Activated naive CD4-positive, alpha-beta T cell treated with anti-CD3 and anti-CD28 coated beads for 36 hours (primary cell): ENCODE measurements at places on chromosomes 7 and 10. TPM values are rescaled to one million over a fixed set of nuclear protein-coding genes. Genes with fewer than 3 reads are reported as not detected.

GRCh38 chr10:52208365-52208764 lies 105.7 kb upstream of the DKK1 start:
- no peak for DNase-seq

DNA sequence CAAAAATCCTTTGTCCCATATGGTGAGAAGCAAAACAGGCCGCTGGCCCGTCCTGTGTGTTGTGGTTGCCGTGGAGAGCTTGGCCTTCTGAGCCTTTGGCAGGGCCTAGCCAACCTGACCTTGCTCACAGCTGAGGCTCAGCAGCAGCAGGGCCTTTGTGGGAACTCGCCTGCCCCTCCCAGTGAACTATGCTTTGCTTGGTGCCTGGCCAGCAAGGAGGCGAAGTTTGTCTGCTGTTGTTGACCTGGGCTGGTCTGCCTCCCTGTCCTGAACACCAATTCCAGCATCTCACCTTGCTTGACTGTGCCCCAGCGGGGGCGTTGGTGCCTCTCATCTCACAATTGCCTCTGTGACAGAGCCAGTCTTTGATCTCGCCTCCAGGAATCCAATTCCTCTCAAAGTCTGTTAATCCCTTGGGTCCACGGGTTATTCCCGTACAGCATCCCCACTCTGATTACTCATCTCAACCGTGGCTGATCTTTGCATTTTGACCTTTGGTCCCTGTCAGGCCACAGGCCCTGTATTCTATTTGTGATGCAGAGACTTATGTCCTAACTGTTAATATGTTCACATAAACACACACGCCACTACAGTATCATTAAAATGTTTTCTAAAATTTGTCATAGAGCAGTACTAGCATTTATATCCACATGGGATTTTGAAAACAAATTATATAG lies 22.6 kb downstream of the EPDR1 start:
- no peak for DNase-seq

DNA sequence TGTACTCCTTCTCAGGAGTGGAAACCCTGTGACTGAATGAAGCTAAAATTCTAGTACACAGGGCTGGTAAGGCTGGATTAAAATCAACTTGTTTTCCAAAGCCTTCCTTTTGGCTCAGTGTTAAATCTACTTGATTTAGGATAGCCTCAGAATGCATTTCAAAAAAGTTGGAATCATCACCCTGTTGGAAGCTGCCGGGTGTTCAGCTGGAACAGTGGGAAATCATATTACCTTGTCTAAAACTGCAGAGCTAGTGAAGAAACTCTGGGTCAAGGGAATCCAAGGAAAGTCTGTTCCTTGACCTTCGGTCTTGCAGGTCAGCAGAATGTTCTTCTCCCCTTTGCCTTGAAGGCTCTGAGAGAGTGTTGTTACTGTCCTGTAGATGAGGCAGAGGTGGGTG lies 252.1 kb upstream of the INHBA start:
- DNase-seq, result no peak

GRCh38 chr10:5419466-5420094 lies 7.2 kb downstream of the NET1 start:
- DNase-seq, result no peak

GRCh38 chr10:51090190-51090589 lies 15.9 kb downstream of the PRKG1 start:
- no peak for DNase-seq

- DNase-seq, result no peak
These were observed 2.1 kb upstream of the RALA start for GRCh38 chr7:39621261-39621660.

GRCh38 chr10:81546243-81546642 lies 328.8 kb upstream of the NRG3 start:
- DNase-seq, result no peak

DNA sequence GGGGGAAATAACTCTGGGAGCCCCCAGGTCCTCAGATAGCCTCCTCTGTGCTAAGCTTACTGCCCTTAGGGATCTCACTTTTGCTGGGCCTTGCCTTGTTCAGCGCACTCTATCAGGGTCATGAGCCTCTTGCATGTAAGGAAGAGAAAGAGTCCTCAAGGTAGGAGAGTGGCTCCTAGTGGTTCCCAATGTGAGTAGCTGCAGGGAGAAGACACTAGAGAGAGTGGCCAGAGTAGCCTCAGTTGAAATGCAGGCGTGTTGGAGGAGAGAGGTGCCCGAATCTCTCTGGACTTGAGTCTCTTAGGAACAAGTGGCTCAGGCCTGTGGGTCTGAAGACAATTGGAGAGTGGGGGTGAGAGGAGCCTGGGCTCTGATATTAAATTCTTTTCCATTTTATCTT lies 94.3 kb upstream of the SORCS3 start:
- DNase-seq, result no peak

DNA sequence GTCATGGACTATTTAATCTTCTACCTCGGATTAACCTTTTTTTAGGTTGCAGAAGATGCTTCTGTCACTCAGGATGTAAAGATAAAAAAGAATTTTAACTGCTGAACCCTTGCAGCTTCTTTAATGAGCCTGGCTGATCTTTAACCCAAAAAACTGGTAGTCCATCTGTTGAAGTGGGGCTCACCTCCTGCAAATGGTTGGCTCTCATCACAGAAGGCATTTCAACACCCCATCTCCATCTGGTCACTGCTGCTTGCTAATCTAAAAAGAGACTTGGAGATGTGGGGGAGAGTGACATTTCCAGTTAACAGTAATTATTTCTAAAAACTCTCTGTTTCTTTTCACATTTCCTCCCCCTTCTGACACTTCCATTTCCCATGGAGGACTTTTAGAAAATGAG lies 208.6 kb downstream of the LHFPL3 start:
- DNase-seq, result no peak

DNA sequence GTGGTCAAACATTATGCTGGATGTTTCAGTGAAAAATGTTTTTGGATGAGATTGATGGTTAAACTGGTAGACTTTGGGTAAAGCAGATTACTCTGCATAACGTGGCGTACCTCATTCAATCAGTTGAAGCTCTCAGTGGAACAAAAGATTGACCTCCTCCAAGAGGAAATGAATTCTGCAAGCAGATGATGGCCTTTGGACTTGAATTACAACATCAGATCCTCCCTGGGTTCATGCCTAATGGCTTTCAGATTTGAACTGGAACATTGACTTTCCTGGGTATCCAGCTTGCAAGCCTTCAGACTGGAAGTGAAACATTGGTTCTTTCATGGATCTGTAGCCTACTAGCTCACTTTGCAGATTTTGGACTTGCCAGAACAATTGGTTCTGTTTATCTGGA lies 169.3 kb upstream of the MALRD1 start:
- no peak for DNase-seq

DNA sequence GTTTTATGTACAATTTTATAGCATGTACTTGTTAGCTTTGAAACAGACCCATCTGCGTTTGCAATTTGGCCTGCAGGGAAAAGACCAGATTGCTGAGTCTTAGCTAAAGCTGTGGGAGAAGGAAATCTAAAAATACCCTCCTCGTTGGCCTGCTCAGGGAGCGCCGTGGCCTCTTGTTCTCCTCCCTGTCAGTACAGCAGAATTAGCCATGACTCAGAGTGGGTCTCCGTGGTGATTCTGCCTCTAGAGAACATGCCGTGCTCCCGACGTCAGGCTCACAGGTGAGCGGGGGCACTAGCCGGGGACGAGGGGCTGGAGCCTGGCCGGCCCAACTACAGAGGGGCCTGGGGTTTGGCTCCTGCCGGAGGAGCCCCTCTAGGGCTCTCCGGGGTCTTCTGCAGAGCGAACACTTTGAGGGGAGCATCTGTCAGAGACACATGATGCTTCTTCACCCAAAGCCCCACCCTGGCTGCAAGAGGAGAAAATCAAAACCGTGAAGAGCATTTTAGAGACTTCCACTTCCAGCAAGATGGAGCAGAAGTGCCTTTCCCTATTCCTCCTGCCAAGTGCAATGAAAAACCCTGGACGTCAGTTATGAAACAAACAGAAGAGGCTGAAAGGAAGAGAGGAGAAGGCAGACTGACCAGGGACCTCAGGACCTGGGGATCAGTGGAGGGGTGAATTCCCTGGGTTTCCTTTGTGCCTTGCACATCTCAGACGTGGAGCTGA lies 98.9 kb downstream of the LHPP start:
- no peak for DNase-seq

DNA sequence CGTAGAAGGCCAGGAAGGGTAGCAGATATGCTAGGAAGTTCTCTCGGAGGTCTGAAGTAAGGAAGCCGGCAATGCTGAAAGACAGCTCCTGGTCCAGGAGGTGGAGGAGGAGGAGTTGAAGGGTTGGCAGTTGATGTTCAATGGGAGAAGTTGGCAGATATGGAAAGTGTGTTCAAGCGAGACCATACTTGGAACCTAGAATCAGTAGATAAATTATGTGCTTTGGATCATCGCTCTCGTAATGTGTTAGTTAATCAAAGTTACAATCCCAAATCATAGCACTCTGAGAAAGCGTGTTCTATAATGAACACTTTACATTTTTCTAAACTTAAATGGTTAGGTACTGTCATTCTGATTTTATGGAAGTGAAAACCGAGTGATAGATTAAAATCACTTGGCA lies 152.9 kb downstream of the CELF2 start:
- no peak for DNase-seq

GRCh38 chr10:79182781-79183467 lies 114.2 kb downstream of the ZMIZ1 start:
- no peak for DNase-seq

DNA sequence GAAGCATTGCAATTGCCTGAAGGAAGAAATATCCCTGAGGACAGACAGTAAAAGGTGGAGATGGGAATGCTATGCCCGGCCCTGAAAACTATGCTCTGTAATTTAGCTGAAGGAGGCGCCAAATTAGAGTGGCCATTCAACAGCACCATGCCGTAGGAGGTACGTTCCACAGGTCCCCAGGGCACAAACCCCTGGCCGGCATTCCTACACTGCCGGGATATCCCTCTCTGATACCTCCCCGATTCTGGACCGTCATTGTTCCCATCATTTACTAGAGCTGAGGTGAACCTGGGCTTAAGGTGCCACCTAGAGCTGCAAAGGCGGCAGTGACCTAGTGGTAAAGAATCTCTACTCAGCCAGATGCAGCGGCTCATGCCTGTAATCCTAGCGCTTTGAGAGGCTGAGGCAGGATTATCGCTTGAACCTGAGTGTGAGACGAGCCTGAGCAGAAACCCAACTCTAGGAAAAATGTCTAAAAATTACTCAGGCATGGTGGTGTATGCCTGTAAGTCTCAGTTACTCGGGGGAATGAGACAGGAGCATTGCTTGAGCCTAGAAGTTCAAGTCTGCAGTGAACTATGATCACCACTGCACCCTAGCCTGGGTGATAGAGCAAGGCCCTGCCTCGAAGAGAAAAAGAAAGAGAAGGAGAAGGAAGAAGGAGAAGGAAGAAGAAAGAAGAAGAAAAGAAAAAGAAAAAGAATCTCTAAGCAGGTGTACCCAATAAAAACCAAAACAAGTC lies 53.0 kb upstream of the TNKS2 start:
- peak; percentile 7 for DNase-seq

- DNase-seq, result no peak
These were observed 42.1 kb downstream of the TMEM178B start for GRCh38 chr7:141115965-141116364.

- DNase-seq, result no peak
These were observed 37.2 kb upstream of the ZNF488 start for GRCh38 chr10:47421057-47421952.

DNA sequence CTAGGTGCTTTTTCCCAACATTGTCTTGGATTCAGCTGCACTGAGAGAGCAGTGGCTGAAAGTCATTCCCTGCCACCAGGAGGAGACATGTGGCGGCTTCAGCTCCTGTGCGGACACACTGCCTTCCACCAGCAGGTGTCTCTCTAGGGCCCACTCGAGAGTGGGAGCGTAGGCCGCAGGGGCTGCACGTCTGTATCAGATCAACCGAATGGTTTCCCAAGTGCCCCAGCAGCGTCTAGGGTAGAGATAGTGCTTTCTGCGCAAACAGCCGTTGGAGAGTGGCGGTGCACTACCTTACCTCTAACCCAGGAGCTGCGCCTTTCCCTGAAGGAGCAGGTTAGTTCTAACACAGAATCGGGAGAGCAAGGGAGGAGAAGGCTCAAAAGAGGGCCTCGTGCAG lies 31.7 kb downstream of the PAPOLB start:
- DNase-seq, result peak; percentile 74

DNA sequence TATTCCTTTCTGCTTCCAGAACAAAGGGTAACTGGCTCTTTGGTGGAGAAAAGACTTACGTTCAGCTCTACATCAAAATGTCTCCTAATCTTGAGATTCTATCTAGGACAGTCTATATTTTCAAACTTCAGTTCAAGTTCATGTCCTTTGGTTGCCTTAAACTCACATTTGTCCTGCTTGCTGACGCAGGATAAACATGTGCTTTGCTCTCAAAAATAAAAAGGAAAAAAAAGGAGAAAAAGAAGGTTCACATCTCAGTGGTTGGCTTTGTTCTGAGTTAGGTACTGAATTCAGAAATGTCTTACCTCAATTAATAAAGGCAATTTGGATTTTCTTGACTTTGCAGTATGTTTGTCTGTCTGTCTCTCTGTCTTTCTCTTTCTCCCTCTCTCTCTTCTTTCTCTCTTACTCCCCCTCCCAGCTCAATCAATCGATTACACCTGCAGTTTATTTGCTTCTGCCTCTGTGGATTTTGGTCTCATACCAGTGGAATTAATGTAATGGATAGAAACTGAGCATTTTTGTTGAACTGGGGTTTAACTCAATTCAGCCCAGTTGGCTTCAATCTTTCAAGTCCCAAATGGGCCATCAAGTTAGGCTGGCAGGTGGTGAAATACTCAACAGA lies 72.2 kb upstream of the ADRB1 start:
- no peak for DNase-seq

DNA sequence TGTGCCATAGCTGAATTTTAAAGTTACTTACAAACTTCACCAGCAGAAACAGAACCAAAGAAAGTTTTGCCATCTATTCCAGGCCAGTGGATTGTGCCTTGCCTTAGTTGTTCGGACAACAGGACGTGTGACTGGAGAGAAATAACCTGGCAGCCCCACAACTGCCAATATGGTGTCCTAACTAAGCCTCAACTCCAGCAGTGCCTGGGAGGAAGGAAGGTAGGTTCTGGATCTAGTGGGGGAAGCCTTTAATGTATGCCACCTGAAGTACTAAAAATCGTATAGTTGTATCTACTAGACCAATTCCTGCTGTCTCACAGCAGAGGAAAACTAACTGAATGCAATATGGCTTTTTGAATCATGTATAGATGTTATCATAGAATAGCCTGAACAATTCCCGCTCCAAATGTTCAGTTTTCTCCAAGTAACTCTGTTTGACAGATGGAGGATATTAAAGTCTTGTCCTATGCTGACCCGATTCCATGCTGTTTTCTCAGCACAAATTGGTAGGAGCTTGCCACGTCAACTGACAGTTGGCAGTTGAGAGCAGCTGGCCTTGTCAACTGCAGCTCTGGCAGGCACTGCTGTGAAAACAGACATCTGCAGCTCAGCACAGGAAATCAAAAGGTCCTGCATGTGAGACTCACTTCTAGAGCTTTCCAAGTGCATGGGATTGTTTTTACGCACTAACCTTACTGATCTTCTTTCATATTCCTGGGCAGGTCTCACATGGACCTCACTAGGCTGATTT lies 84.5 kb upstream of the WNT16 start:
- no peak for DNase-seq

OR9A2 gene
- total RNA-seq, result not detected

CCDC172 gene
- total RNA-seq, result not detected

COL17A1 gene
- total RNA-seq, result not detected

PARP12 gene
- total RNA-seq, result 25.2 TPM

ODAD2 gene
- total RNA-seq, result 0.55 TPM

IMPDH1 gene
- total RNA-seq, result 44.3 TPM

NEUROD6 gene
- not detected for total RNA-seq

CALD1 gene
- total RNA-seq, result 0.62 TPM

COBL gene
- total RNA-seq, result not detected

CRYGN gene
- total RNA-seq, result not detected
